ENCODE measurements at places on chromosomes 1 and 21.

DNA sequence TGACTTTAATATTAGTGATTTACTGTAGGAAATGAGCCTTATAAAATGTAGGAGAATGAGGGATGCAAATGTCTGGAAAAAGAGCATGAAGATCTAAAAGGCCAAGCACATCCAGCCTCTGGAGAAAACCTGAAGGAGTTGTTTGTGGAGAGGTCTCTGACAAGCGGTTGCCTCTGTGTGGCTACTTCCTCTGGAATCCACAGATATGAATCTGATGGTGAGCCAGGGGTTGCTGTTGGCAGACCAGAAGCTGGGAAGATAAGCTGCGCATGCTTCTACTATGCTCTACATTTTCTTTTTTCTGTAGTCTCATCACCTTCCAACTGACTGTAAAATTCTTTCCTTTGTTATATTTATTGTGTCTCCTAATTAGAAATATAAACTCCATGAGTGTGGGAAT lies 248.6 kb downstream of the OLFM3 start:
- no peak for DNase-seq

- DNase-seq, result no peak
Measured at GRCh38 chr1:36342426-36343185, 19.2 kb upstream of the EVA1B start.

GRCh38 chr1:39757501-39757900 lies 13.6 kb downstream of the OXCT2 start:
- DNase-seq, result no peak

DNA sequence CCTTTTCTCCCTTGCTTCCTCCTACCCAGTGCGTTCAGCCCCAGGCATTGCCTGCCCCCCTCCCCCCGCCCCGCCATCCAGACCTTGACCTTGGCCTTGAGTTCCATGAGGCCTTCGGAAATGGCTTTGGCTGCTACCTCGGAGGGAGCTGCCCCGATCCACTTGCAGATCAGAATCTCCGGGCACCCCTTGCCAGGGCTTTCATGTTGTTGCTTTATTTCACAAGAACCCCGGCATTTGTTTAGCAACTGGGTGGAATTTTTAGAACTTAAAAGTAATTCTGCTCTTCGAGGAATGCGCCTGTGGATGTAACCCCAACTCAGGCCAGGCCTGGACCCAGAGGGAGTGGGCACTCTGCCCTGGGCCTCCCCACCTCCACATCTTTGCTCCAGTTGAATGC lies 154.1 kb upstream of the TMEM51 start:
- DNase-seq, result no peak

- DNase-seq, result no peak
Measured at GRCh38 chr21:29245104-29245643, 53.5 kb upstream of the BACH1 start.

DNA sequence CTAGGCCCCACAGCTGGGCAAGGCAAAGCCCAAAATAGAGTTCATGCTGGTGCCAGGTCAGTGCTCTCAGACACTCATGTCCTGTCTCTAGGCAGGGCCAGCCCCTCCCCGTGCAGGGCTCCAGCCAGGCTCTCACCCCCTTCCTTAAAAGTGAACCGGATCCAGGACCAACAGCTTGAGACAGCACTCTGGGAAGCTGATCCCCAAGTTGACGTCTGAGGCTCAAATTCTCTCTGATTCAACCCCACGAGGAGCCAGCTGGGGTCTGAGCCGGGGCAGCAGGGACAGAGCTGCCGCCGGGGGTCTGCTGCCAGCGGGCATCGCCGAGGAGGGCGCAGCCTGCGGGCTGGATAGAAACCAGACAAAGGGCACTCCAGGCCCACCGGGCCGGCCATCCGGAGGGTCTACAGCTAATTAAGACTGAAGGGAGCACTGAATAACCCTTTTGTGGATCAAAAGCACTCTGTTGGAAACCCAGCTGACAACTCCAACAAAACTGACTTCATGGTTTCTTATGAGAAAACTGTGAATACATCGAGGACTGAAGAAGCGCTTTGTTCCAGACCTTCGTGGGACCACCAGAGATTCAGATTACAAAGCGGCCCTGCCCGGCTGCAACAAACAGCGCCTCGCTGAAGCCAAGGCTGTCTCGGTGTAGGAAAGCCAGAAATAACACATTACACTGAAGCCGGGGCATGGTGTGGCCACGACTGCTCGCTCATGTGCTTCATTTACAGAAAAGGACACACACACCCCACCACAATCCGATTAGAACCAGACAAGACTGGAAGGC lies 95.8 kb downstream of the PSMG1 start:
- DNase-seq, result no peak

DNA sequence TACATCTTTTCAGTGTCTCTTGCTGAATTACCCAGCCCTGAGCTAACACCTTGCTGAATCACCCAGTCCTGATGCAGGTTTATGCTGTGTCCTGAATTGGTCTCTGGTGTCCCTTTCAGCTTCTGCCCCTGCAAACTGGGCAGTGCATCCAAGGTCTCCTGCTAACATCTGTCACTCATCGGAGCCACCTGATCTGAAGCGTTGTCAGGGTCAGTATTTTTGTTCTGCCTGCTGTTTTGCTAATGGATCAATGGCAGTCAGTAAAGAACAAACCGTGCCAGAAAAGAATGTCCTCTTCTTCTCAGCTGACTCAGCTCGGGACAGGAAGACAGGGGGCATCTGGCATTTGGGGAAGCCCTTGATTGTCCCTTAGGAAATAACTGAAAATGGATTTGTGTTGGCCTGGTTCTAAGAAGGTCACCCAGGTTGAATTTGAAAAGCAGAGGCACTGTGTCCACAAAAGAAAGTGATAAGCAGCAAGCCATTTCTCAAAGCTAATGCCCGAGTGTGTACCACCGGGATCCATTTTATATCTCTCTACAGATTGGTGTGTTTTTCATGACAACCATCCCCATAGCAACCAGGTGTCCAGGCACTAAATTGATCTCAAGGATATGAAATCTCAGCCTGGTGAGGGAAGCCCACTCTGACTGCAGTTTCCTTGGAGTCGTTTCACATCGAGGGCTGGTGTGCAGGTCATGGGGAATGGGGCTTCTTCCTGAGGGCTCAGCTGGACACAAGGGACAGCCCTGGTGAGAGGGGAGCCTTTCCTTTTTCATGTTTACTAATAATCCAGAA lies 109.7 kb upstream of the IRF2BP2 start:
- no peak for DNase-seq

- no peak for DNase-seq
Measured at GRCh38 chr1:40241362-40241761, 6.4 kb upstream of the TMCO2 start.

- DNase-seq, result no peak
Measured at GRCh38 chr1:229993060-229993459, 74.0 kb upstream of the GALNT2 start.

- peak; percentile 35 for DNase-seq
Measured at GRCh38 chr1:9455487-9456234, 83.6 kb upstream of the SLC25A33 start.

- DNase-seq, result no peak
Measured at GRCh38 chr1:55059302-55060132, 20.2 kb downstream of the PCSK9 start.

DNA sequence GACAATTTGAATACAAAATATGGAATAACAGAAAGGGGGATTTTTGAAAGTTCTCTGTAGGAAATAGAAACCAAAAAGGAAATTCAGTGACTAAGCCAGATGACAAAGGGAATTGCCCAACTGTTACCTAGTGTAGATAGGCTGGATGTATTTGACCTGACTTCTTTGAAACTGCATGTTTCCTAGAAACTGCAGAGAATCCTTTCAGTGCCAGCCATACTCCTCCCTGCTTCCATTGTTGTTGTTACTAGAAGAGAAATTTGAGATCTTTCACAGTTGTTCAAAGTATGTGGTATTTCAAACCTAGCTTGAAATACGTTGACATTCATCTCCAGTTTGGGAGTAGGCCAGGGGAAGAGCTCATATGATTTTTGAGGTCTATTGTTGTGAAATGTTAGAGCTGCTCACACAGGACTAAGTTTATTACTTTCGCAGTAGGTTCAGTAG lies 1.8 kb upstream of the GBP5 start:
- DNase-seq, result peak; percentile 74

- DNase-seq, result no peak
Measured at GRCh38 chr21:26443291-26443690, 129.8 kb downstream of the CYYR1 start.

DNA sequence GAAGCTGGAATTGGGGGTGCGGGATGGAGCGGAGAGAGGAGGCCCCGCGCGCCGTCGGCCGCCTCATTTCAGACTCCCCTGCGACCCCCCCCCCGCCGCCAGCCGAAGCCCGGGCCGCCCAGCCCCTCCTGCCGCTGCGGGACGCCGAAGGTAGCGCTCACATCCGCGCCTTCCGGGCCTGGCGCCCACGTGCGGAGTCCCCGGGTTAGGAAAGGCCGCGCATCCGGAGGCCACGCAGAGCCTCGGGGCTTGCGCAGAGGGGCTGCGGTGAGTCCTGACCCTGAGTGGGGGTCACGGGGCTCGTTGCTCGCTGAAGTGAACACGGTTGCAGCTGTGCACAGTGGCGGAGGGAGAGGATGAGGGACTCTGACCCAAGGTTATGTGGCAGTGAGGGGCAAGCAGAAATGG lies 552 bp upstream of the ZNF496 start:
- DNase-seq, result no peak

DNA sequence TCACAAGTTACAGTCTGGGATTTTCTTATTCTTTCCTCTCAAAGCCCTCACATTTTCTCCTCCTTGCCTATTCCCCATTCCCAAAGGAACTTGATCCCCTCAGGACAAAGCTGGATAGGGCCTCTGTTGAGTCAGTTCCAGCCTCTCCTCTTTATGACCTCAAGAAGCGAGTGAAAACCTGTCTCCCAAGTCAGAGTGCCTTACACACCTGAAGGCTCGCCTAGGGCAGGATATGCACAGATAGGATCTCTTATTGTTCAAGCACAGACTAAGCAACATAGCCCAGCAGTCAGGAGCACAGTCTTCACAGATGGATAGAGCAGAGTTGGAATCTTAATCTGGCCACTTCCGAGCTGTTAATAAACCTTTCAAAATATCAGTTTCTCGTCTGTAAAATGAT lies 60.8 kb upstream of the PRRC2C start:
- no peak for DNase-seq

DNA sequence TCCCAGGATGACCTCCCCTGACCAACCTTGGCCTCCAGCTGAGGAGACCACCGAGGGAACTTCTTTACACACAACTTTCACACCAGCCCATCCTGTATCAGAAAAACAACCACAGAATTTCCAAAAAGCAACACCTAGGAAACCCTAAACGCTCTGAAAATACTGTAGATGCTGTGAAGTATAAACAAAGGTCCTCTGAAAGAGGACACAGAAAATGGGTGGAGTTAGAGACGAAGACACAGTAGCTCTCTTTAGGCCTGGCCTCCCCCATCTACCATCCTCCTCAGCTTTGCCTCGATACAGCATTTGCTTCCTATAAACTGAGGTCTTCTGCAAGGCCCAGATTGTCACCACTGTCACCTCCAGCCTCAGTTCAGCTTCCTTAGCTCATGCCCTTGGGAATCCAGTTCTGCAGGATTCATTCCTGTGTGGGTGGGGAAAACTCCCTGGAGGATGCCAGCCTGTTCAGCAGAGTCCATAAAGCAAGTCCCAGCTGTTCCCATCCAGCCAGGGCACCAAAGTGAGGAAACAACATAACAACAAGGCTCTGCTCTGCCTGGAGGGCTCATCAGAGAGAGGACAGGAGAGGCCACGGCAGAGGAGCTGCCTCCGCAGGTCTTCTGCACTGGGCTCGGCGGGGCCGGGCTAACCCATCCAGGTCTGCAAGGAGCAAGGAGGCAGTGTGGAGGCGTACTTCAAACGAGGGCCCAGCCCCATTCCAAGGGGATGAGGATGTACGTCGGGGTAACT lies 15.0 kb downstream of the PIK3C2B start:
- no peak for DNase-seq

- DNase-seq, result no peak
Measured at GRCh38 chr1:51629918-51630317, 13.0 kb downstream of the OSBPL9 start.

- no peak for DNase-seq
Measured at GRCh38 chr1:115748401-115749150, 19.9 kb downstream of the CASQ2 start.

GRCh38 chr1:115746021-115746690 lies 22.4 kb downstream of the CASQ2 start:
- no peak for DNase-seq

GRCh38 chr1:113095790-113096455 lies 22.9 kb downstream of the LRIG2 start:
- no peak for DNase-seq

- no peak for DNase-seq
Measured at GRCh38 chr1:231676487-231676886, 49.9 kb downstream of the DISC1 start.

GRCh38 chr1:160789051-160789701 lies 6.8 kb upstream of the LY9 start:
- no peak for DNase-seq

GRCh38 chr1:110674337-110675059 lies at the start of gene KCNA3:
Gene KCNA3, minus strand, starts transcription at chr1:110674940. Its CDS starts 131 bp downstream, at chr1:110674809.
- no peak for DNase-seq

DNA sequence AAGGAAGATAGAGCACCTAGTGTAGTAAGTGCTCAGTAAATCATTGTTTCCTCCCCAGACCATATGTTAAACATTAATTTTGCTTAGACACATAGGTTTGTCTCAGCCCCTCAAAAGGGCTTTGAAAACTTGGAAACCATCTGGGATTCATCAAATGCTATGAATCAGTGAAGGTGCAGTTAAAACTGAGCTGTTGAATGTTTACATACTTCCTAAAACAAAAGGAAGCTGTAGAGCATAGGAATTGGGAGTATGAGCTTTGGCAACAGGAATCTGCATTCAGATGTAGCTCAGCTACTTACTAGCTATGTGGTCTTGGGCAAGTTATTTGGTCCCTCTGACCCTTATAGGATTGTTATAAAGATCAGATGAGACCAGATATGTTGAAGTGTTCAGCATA lies 18.7 kb upstream of the PODN start:
- DNase-seq, result no peak

All from astrocyte of the cerebellum (primary cell).